ENCODE measurements at places on chromosomes 13 and 19.

GRCh38 chr19:18308051-18308947, 14.6 kb downstream of the LSM4 start:
- DNase-seq: no peak
- H3K27ac ChIP-seq: no peak overlapping the region
- peaks cover 47% of the 10 kb centered on the region for H3K36me3 ChIP-seq
- no peaks in the 10 kb centered on the region for H3K27me3 ChIP-seq

DNA sequence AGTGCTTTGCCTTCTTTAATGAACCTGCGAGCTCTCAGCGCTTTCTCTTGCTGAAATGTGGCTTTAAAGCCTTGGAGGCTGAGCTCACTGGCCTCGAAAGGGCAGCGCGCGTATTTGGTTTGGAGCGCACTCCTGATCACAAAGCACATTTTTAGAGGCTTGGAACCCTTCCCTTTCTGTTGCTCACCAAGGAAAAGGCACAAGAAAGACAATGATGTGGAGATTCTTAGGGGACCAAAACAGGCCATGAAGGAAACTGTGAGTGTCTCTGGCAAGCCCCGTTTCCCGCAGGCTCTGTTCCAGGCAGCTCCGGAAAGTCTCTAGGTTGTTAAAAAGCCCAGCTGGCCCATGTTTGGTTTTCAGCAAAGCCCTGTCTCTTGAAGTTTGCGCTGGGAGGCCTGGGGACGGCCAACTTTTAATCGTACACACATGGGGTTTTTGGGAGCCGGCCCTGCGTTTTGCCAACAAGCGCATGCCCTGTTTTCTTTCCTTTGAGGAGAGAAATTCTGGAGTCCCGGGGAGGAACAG, 9.4 kb upstream of the SPC24 start:
- no peak overlapping the region for H3K4me3 ChIP-seq
- no peaks in the 10 kb centered on the region for H3K27me3 ChIP-seq
- no peak for DNase-seq
- H3K4me1 ChIP-seq: no peaks in the 10 kb centered on the region
- H3K27ac ChIP-seq: no peak overlapping the region
- H3K36me3 ChIP-seq: no peaks in the 10 kb centered on the region

DNA sequence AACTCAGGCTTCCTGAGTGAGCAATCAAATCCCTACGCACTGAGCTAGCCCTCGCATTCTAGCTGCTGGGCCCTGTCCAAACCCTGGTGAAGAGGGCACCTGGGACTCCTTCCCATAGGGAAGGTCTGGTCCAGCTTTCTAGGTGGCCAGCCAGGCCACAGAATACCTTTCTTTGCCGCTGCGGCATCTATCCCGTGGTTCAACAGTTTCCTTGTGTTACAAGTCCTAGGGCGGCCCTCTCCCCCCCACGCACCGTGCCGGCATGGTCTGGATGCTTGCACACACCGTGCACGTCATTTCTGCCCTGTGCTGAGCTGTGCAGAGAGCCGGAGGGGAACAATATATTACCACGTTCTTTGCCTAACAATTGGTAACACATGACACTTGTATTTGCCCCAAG, 164.6 kb upstream of the TSHZ3 start:
- H3K4me1 ChIP-seq: no peaks in the 10 kb centered on the region
- no peak for DNase-seq
- H3K27ac ChIP-seq: no peak overlapping the region

DNA sequence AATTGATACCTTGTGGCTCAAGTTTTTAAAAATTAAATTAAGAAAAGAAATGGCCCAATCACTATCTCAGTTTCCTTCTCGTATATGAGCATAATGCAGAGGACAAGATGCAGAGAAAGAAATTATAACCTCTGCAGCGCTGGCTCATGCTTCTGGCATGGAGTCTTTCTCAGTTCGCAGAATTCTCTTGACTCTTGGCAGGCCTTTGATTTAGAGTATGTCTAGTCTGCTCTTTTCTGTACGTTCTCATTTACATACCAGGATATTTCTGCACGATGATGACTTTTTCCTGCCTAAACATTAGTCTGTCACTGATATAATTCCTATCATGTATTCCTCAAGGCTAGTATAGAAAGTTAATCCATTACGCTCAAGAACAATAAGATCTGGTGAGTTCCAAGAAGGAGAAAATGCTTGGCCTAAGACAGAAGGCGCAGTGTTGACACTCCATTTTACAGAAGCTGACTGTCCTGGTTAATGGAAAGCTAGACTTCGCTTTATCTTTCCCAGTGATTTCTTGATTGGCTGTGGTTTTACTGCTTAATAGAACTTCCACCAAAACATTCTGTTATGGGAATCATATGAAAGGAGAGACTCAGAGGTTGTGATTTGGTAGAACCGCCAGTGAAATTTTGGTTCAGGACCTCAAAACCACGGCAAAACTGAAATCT, 1.7 kb upstream of the SMAD9 start:
- H3K4me1 ChIP-seq: peaks cover 8% of the 10 kb centered on the region
- H3K4me3 ChIP-seq: no peak overlapping the region
- H3K27me3 ChIP-seq: peaks cover 44% of the 10 kb centered on the region

GRCh38 chr13:107361666-107362065, 793.7 kb upstream of the ARGLU1 start:
- H3K36me3 ChIP-seq: no peaks in the 10 kb centered on the region
- DNase-seq: no peak
- H3K4me3 ChIP-seq: no peak overlapping the region
